A549 (cell line): ENCODE measurements at places on chromosomes 5 and 9.

DNA sequence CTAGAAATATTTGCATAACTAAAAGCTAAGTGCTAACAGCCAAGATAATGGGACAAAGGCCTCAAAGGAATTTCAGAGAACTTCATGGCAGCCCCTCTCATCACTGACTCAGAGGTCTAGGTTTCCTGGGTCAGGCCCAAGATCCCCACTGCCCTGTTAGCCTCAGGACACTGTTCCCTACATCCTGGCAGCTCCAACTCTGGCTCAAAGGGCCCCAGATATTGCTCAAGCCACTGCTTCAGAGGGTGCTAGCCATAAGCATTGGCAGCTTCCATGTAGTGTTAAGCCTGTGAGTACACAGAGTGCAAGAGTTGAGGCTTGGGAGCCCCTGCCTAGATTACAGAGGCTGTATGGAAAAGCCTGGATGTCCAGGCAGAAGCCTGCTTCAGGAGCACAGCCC lies 998.1 kb downstream of the TLE1 start:
- DNase-seq: no peak

GRCh38 chr5:59001154-59001553 lies 418.3 kb downstream of the RAB3C start:
- no peak for DNase-seq

GRCh38 chr5:141192110-141192725 lies at the start of gene PCDHB10:
Gene PCDHB10, plus strand, starts transcription at chr5:141192353. Its CDS starts 200 bp downstream, at chr5:141192553.
- peak; percentile 36 for DNase-seq

GRCh38 chr5:31638345-31638744 lies 586 bp upstream of the PDZD2 start:
- no peak for DNase-seq

DNA sequence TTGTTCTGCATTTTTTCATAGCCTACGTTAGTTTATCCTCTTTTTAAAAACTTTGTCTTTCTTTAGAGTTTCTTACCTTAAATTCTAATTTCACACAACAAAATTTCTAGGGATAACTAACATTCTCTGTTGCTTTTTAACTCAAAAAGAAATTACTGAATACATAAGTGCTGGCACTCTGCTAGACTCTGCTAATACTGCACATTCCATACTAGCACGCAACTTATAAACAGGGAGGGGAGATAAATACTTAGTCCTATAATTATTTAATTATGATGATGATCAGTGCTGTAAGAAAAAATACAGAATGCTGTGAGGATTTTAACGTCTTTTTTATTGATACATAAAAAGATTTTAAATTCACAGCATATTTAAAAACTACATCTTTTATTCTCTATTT lies 25.1 kb downstream of the RNF145 start:
- DNase-seq: no peak

DNA sequence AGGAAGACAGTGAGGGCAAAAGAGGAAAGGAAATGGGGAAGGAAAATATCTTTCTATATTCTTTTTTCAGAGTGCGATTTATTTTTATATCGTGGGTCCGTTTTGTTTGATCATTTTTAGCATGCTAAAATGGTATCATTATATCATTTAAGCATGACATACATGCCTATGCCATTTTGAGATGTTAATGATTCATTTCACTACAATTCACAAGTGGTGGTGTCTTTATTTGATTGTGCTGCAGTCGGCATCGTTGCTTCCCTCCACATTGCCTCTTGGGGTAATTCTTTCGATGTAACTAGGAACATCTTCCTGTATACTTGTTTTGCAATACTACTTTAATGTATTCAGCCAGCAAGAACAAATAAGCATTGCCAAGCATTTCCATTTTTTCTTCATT lies 145.2 kb downstream of the CFAP90 start:
- no peak for DNase-seq

DNA sequence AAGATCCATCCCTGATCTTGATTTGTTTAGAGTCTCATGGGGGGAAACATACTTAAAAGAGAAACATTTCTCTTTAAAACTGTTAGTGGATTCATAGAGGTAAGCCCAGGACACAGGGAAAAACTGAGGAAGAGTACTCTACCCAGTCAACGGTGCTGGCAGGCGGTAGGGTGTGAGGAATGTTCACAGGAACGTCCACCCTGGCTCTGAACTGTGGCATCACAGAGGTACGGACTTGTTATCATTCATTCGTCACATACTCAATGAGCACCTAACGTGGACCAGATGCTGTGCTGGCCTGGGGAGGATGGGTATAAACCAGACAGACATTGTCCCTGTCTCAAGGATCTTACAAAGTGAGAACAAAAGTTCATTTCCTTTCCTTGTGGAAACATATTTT lies 18.8 kb upstream of the PPARGC1B start:
- DNase-seq: no peak

DNA sequence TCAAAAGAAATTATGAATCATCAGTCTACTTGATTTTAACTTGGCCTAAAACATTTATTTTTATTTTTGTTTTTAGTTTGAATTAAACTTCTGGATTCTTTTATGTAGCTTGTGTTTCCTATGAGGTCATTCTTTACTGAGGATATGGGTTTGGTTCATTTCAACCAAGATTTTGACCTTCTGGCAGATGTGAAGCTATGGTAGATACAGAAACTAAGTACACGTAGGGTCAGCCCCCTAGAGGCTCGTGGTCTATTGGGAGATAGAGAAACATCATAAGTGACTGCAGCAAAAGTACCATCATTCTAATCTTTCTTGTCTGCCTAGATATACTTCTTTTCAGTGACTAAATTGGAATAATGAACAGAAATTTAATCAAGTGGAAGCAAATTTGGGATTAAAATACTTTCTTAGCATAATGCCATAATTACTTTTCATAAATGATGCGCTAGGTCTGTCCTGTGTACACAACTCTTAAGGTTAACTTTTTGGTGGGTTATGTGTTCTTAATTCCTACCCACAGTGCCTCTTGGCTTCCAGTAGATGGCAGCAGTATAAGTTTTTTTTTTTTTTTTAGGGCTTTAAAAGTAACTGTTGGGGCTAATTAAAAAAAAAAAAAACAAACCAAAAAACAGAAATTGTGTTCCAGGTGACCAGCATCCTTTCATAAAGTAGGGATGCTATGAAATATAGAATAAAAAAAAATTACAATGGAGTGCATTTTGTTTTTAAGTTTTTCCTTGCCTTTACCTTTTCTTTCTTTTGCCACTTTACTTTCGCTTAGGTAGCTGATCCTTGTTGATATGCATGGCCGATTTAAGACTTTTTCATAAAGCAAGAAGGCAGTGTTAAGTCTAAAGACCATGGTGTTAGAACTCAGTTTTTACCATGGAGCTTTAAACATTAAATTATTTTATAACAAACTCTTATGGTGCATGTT lies 49.9 kb downstream of the LRRTM2 start:
- peak; percentile 11 for DNase-seq

- DNase-seq: peak; percentile 18
Observed at GRCh38 chr9:74496819-74497747, at the start of gene RORB. Gene RORB, plus strand, starts transcription at chr9:74497335. Its CDS starts 642 bp downstream, at chr9:74497977.

- DNase-seq: no peak
Observed at GRCh38 chr5:122413722-122414121, 101.7 kb downstream of the SNCAIP start.

- peak; percentile 59 for DNase-seq
Observed at GRCh38 chr5:66814146-66814991, 218.2 kb downstream of the MAST4 start.

DNA sequence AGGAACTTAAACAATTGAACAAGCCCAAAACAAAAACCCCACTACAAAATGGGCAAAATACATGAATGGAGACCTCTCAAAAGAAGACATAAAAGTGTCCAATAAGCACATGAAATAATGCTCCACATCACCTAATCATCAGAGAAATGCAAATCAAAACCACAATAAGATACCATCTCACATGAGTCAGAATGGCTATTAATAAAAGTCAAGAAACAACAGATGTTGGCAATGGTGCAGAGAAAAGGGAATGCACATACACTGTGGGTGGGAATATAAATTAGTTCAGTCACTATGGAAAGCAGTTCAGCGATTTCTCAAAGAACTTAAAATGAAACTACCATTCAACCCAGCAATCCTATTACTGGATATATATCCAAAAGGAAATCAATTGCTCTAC lies 337.4 kb upstream of the GRIA1 start:
- DNase-seq: no peak

DNA sequence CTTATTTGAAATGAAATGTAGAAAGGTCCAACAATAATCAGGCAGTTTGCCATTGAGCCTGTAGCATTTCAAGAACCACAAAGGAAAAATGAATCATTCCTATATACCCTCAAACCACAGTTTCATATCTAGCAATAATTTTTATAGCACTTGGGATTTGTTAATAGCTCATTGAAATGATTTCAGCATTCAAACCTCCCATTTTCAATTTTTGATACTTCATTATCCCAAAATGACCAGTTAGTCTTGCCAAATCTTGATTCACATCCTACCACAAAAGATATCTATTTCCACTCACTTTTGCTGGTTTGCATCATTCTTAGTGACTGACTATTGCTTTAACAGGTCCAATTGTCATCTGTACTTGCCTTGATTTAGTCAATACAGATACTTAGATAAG lies 790.1 kb downstream of the TLE1 start:
- no peak for DNase-seq

- DNase-seq: no peak
Observed at GRCh38 chr9:81231011-81231410, 458.3 kb downstream of the TLE1 start.

GRCh38 chr5:160493806-160494338 lies 72.2 kb downstream of the PTTG1 start:
- no peak for DNase-seq

- DNase-seq: no peak
Observed at GRCh38 chr5:171710451-171711024, 75.1 kb upstream of the SMIM23 start.

GRCh38 chr5:74630453-74631066 lies 10.0 kb downstream of the ENC1 start:
- DNase-seq: peak; percentile 71
